NCI-H187 (cell line): ENCODE measurements at places on chromosomes 11 and 22.

DNA sequence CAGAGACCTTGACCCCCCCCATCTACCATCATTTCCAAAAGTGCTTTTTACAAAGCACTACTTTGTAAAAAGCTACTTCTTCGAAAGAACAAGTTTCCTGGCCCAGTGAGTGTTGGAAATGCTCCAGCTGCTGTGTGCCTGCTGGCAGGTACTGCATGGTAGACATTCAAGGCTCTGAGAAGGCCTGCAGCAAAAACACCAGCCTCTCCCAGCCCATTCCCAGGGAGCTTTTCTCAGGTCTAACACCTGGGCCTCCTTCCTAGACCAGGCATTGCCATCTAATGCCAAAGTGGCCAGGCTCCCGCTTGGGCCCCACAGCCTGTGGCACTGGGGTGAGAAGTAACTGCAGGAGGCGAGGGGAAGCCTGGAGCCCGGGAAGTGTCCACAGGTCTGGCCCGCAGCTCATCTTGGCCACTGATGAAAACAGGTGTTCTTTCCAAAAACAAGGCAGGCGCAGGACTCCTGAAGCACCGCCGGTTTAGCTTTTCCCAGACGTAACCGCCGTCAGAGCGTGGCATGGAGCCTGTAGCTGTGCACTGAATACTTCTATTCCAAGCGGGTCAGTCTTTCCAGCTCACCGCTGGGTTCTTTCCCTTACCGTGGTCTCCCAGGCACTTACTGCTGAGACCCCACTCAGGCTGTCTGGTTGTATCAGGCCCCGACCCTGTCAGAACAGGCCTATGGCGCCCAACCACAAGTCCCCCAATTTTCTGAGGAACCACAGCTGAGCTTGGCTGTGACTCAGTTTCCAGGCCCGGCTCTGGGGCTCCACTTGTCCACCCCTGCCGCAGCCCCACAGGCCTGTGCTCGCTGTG, 1.2 kb upstream of the TCIRG1 start:
- no peak for DNase-seq

- peak; percentile 39 for DNase-seq
Measured at GRCh38 chr11:93329936-93330445, 551 bp upstream of the DEUP1 start.

GRCh38 chr11:21567645-21568290, 625.1 kb upstream of the ANO5 start:
- DNase-seq: no peak

- DNase-seq: no peak
Measured at GRCh38 chr22:25747245-25747944, 5.4 kb downstream of the MYO18B start.

GRCh38 chr11:117818041-117818873, 6.3 kb downstream of the FXYD2 start:
- DNase-seq: no peak

DNA sequence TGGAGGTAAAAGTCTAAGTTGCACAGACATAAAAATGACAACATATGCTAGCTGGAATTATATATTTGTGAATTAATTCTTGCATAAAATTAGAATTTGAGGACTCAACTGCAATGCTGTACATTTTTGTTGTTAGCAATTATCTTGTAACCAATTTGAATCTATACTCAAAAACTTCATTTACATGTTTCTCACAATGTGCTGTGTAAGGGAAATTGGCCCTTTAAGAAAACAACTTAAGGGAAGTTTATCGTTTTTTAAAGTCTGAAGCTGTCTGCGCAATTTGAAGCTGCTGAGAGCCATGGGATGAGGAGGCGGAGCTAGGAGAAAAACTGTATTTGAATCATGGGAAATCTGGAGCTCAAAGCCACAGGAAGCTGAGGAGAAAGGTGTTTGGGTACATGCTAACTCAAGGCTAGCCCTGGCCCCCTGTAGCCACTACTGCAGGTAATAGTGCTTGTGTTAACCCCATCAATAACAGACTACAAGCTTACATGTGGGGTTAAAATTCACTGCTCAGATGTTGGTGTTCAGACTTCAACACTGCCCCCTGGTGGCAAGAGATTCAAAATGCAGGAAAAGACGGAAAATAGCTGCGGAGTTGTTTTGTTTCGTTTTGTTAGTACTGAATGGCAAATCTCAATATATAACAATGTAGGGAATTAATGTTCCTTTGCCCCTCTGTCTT, 126.1 kb downstream of the BRD1 start:
- no peak for DNase-seq

- DNase-seq: no peak
Measured at GRCh38 chr11:34613552-34614056, 7.3 kb upstream of the EHF start.

DNA sequence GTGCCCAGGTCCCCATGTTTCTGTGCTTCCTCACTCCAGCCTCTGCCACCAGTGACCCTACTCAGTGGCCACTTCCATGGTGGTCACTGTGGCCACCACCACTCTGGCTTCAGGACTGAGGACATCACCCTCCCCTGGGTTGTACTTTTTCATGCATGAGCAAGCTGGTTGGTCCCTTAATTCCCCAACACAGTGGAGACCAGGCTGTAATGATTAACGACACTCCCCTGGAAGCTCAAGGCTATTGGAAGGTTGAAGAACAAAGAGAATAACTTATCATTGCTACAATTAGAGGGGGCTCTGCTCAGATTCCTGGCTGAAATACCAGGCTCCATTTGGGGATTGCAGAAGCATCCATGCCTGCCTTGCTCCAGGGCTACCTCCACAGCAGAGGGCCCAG, 10.5 kb downstream of the PLAAT4 start:
- DNase-seq: no peak

- DNase-seq: no peak
Measured at GRCh38 chr22:35727436-35727835, 9.8 kb downstream of the APOL5 start.

GRCh38 chr11:123797114-123797513, 9.0 kb downstream of the OR6M1 start:
- peak; percentile 71 for DNase-seq

DNA sequence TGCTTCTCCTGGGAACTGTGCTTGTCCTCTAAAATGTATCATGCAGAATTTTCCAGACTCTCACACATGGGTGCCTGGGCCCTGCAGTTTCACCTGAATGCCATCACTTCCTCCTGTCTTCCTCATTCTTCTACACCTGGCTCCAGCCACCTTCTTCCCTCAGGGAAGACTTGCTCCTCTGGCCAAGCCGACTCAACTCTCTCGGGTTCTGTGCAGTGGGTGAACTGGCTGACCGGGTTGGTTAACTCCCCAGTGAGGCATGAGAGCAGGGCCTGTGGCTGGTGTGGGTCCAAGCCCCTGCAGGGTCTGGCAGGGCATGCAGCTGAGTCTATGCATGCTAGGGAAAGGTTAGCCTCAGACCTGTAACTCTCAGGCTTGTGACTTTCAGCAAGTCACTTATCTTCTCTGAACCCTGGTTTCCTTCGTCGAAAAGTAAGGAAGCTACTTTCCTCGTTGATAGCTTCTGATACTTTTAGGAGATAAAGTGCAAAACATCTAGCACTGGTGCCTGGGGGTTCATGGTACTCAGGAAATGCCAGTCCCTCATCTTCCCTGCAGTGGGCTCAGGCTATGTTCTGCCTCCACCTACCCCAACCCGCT, 11.9 kb downstream of the CD82 start:
- DNase-seq: no peak

DNA sequence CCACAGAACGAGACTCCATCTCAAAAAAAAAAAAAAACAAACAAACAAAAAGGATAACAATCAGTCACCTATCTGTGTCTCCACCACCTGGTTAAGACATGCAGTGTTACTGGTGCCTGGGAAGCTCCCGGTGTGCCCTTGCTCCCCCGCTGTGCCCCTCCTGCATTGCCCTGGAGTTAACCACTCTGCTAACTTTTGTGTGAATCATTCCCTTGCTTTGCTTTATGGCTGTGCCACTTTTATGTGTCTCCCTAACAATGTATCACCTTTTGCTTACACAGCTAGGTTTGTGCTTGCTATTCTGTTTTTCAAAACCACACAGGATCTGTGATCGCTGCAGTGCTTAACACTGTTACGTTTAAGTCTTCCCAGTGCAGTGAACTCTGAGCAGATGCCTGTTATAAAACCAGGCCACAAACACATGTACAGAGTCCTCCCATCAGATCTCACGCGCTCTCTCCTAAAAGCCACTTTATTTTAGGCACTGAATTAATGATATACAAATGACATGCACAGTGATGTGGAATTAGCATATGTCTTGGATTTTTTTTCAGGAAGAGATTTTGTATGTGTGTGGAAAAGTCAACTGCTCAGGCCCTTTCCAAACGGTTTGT, 69.9 kb downstream of the BUD13 start:
- no peak for DNase-seq

DNA sequence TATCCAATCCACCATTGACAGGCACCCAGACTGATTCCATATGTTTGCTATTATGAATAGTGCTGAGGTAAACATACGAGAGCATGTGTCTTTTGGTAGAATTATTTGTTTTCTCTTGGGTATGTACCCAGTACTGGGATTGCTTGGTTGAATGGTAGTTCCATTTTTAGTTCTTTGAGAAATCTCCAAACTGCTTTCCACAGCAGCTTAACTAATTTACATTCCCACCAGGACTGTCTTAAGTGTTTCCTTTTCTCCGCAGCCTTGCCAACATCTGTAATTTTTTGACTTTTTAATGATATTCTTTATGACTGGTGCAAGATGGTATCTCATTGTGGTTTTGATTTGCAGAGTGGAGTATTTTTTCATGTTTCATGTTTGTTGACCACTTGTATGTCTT, 8.3 kb downstream of the FDX1 start:
- no peak for DNase-seq

GRCh38 chr11:38169286-38169685, 1571.2 kb upstream of the RAG2 start:
- DNase-seq: no peak

GRCh38 chr11:118635642-118636041, 28.2 kb downstream of the PHLDB1 start:
- no peak for DNase-seq

- no peak for DNase-seq
Measured at GRCh38 chr11:70399681-70400112, 1.4 kb downstream of the CTTN start.

GRCh38 chr11:69425444-69425843, 56.0 kb upstream of the LINC01488 start:
- no peak for DNase-seq

DNA sequence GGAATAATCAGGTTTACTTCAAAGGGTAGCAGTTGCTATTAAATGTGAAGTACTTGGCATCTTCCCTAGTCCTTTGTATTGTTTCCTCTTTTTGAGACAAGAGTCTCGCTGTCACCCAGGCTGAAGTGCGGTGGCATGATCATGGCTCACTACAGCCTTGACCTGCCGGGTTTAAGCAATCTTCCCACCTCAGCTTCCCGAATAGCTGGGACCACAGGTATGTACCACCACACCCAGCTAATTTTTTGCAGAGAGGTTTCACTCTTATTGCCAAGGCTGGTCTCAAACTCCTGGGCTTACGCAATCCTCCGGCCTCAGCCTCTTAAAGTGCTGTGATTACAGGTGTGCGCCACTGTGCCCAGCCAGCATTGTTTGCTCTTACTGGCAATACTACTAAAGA, 36.2 kb upstream of the RAPSN start:
- DNase-seq: no peak

DNA sequence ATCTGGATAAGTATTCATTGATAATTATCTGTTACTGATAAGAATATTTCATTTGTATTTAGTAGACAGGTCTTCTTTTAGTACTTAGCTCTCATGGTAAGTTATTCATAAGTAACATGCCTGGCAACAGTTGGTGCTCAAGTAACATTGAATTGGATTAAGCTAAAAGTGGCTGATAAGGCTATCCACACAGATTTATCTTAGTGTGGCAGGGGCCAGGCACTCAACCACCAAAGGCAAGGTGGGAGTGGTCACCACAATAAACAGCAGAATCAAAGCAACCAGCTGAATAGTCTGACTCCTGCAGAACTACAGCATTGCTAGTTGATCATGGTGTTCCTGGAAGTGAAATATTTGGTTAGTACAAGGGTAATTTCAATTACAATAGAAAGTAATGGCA, 33.0 kb upstream of the NARS2 start:
- DNase-seq: no peak

GRCh38 chr11:35126000-35126878, 12.7 kb upstream of the CD44 start:
- no peak for DNase-seq

- DNase-seq: no peak
Measured at GRCh38 chr11:114295676-114296604, at the start of gene NNMT. Gene NNMT, plus strand, starts transcription at chr11:114296399. Its CDS starts 158 bp downstream, at chr11:114296557.

DNA sequence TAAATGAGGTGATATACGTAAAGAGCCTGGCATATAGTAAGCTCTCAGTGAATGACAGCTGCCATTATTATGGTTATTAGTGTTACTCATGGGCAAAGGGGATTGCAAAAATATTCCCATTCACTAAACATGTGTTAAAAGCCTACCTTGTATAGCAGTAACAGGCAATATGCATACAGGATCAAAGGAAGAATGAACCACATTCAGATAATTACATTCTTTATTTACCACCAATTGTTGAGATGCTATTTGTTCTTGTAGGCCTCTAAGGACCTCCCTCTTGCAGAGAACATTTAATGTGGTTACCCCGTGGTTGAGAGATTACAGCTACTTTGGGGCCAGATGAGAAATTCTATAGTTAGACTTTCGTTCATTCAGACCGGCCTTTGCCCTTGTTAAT, 82.7 kb upstream of the DRD2 start:
- no peak for DNase-seq

DNA sequence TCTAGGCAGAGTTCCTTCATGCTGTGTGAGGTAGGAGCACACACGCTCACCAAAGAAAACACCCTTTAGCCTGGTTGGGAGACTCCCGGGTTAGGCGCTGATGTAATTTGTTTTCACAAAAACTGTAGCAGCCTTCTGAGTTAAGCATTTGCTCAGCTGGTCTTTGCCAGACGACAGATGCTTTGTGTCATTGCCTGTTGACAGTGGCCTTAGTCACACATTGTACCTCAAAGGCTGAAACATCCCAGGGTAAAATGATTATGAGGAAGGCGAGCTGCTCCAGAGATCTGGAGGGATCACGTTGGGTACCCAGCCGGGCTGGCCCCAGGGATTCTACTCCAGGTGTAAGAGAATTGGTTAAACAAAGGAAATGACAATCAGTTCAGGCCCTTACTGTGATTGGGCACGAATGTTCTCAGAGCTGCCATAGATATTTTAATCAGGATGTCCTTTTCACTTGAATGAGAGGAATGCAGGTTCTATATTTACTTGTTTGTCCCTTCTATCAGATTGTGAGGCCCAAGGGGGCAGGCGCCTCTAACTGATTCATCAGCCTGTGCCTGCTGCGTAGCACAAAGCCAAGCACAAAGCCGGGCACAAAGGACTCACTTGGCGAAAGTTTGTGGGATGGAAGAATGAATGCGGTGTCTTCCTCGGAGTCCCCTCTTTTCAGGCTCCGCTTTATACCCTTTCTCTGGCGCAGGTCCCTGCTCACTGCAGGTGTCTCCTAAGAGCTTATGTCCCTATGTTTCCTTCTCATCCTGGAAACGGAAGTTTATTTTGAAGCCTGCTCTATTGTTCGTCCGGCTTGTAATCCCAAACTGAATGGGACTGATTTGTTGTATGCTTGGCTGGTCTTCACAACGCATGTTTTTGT, 47.1 kb downstream of the ADM start:
- DNase-seq: no peak
